ENCODE measurements at places on chromosomes 2 and 18.

- DNase-seq, result no peak
Observed at GRCh38 chr2:36380624-36381481, 25.3 kb downstream of the CRIM1 start.

- no peak for DNase-seq
Observed at GRCh38 chr2:128497461-128497860, 178.8 kb upstream of the HS6ST1 start.

- no peak for DNase-seq
Observed at GRCh38 chr2:170157025-170157684, 20.8 kb upstream of the MYO3B start.

GRCh38 chr2:230439590-230439989 is 23.6 kb downstream of the SP100 start:
- no peak for DNase-seq

DNA sequence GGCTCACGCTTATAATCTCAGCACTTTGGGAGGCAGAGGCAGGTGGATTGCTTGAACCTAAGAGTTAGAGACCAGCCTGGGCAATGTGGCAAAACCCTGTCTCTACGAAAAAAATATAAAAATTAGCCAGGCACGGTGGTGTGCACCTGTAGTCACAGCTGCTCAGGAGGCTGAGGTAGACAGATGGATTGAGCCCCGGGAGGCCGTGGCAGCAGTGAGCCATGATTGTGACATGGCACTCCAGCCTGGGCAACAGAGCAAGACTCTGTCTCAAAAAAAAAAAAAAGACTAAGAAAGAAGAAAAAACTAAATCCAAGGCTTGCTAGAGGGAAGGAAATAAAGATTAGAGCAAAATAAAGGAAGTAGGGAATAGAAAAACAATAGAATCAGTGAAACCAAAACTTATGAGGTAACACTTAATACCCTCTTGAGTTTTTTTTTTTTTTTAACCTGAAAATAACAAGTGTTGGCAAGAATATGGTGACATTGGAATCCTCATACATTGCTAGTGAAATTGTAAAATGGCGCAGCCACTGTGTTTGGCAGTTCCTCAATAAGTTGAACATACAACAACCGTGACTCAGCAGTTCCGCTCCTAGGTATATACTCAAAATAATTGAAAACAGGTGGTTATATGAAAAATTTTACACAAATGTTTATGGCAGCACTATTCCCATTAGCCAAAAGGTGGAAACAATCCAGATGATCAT is 85.2 kb downstream of the EML4 start:
- DNase-seq, result no peak

DNA sequence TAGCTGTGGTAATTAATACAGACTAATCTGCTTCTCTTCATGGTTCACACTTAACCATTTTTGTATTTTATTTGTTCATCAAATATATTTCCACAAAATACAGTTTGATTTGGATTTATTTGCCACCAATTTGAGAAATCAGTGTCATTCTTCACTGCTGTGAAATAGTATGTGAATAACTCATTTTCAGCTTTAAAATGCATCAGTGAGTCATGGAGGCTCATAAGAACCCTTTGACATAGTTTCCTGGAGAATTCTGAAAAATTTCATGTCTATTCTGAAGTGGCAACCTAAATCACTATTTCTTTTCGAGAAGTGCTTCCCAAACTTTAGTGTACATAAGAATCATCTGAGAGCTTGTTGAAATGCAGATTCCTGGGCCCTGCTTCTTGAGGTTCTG is 1026.7 kb upstream of the ACVR2A start:
- no peak for DNase-seq

- no peak for DNase-seq
Observed at GRCh38 chr2:145168091-145168490, 648.2 kb upstream of the ZEB2 start.

- DNase-seq, result no peak
Observed at GRCh38 chr2:196166876-196167275, 4.5 kb downstream of the STK17B start.

DNA sequence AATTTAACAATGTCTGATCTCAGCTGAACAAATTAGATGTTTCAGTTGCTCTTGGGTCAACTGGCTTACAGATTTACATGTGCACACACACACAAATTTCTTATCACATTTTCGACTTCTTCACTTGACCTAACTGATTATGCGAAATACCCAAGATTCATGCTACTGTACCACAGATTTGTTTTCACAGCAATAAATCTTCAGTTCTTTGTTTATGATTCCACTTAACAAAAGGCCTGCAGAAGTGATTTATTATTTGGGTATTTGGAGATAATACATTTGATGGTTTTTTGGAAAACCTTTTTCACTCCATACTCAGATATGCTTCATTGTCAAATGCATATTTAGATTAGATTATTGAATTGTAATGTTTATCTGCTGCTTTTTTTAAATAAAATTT is 129.0 kb downstream of the GALNT1 start:
- no peak for DNase-seq

- no peak for DNase-seq
Observed at GRCh38 chr2:138035608-138036217, 71.4 kb downstream of the HNMT start.

GRCh38 chr2:28449126-28449487 is 46.8 kb upstream of the PLB1 start:
- DNase-seq, result no peak

DNA sequence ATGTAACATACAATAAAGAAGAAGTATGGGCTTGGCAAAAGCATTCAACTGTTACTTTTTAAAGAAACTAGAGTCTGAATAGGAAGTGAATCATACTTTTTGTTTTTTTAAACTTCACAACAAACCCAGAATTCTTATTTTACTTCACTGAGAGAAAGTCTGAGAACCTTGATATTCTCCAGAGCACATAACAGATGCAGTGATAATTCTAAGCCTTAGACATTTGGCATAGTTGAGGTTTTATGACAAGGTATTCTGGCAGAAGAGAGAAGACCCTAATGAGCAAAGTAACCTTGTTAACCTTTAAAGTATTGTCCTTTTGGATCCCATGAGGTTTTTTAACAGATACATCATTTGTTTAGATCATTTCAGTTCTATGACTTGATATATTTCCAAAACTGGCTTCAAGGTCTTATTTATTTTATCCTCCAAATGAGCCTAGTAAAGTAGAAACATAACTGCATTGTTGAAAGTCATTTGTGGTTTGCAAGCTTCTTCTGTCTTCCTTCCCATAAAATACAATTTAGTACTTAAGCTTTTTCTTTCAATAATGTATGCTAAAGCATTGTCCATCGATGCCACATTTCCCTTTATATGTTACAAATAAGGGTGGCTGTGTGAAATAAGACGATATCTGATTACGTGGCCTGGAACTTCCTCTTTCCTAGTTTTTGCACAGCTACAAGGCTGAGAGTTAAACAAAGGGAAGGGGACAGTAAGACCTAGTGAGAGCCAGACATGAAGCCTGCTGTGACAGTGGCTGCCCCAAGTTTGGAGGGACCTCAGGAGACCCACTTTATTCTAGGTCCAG is 86.1 kb upstream of the ITPRID2 start:
- DNase-seq, result no peak

GRCh38 chr2:220736778-220737177 is 835.3 kb downstream of the EPHA4 start:
- no peak for DNase-seq

DNA sequence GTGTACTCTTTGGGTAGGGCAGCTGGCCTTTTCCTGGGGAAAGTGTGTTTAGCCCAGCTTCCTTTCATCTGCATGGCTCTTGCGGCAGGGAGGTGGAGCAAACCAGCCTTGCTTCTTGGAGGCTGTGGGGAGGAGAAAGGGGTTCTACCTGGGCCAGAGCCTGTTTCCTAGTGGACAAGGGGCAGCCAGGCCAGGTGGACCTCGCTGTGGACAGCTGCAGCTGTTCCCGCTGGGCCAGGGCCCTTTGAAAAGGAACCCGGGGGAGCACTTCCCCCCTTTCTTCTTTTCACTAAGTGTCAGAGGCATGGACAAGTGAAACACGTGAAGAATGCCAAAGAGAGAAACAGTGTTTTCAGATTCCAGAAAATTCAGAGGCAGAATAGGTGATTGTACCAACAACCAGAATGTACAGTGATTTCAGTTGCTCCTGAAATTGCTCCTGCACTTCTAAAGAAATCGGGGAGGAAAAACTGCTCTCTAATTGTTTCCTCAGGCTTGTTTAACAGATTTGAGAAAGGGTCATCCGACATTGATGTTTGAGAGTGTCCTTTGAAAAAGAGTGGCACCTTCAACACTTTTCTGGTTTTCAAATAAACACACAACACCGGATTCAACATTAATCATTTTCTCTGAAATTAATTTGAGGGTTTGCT is 3.9 kb downstream of the GLI2 start:
- DNase-seq, result no peak

GRCh38 chr2:150167711-150168110 is 319.8 kb downstream of the RND3 start:
- DNase-seq, result no peak

GRCh38 chr2:17228461-17228860 is 289.8 kb downstream of the RAD51AP2 start:
- DNase-seq, result no peak

GRCh38 chr2:196242131-196242620 is 70.8 kb upstream of the STK17B start:
- no peak for DNase-seq

DNA sequence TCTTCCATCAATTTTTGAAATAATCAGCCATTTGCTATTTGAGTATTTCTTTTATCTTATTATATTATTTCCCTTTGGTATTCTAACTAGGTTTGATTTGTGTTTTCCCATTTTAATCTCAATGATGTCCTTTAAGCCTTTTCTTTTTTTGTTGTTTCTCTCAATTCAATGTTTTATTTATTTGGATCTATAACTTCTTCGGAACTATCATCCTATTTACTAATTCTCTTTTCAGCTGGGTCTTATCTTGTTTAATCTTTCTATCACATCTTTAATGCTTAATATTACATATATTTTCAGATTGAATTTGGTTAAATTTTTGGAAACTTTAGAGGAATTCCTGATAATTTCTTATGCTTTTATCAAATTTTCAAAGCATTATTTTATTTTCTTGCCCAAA is 448.3 kb downstream of the SOX11 start:
- no peak for DNase-seq

DNA sequence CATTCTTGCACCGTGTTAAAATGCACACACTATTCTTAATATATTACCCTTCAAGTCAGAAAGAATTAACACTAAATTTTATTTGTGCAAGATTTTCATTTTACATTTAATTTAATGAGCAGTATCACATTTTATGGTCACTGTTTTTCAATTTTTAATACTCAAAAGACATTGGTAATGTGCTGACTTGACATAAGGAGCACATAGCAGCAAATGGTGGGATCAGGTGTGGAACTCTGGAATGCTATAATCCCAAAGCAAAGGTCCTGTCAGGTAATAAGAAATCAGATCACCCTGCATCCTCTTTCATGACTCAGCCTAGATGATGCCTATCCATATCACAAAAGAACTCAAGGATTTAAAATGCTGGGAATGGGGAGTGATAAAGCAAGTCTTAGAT is 55.6 kb upstream of the SPAG16 start:
- no peak for DNase-seq

DNA sequence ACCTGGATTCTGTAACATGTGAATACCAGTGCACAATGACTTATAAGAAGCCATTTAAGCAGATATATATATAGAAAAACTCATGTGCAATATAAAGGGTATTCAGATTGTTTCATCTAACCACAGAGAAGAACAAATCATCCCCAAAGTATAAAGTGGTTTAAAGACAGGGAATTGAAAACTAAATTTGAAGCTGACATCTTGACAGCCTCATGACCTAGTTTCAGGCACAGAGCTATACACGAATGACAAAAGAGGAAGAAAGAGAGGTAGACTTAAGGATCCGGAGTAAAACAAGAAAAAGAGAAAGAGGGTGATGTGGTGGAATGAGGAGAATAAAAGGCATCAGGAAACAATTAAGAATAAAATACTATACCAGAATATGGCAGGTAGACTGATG is 194.5 kb downstream of the EPHA4 start:
- no peak for DNase-seq

DNA sequence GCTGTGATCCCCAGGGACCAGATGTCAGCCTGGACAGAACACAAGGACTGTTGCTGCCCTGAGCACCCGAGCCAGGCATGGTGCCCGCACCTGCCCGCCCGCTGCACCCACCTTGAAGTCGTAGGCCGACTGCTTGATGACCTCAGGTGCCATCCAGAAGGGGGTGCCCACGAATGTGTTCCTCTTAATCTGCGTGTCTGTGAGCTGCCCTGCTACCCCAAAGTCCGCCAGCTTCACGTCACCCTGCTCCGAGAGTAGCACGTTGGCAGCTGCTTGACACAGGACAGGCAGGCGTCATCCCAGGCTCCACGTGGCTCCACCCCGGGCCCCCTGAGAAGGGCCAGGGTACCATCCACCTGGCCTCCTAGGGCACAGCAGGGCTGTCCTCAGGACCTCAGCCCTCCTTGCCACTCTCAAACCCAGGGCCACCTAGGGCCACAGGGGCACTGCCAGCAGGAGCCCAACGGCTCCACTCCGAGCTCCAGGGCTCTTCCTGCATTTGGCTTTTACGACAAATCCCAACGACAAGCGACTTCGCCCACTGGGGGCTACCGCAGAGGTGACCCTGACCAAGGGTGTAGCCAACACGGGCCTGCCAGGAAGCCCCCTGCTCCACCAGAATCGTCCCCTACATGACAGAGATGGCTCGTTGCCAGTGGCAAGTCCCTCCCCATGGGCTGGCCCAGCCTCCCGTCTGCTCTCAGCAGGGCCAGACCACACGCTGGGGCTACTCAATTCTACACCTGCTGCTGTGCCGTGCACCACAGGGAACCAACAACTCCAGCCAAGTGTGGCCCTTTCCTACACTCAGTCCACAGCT is 9.0 kb downstream of the STK25 start:
- no peak for DNase-seq

- DNase-seq, result no peak
Observed at GRCh38 chr2:31388736-31389135, 25.8 kb downstream of the XDH start.

DNA sequence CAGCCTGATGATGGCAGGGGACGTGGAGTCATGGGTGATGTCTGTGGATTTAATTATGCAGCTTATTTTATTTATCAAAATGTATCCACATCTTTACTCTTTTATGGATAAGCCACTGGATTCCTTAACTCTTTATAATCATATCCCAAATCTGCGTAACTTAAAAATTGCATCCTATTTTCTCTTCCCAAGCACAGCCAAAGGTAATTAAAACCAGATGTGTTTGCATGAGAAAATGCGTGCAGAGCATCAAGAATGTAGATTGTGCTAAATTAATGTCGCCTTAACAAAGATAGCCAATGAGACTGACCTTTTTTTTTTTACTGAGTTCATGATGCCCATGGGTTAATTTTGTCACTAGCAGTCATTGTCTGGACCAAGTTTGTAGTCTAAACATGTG is 10.0 kb downstream of the SH3RF3 start:
- no peak for DNase-seq

- no peak for DNase-seq
Observed at GRCh38 chr2:38596229-38596628, 6.5 kb downstream of the HNRNPLL start.

GRCh38 chr2:126736133-126736874 is 80.3 kb downstream of the GYPC start:
- DNase-seq, result no peak

GRCh38 chr2:111973701-111974100 is 75.3 kb downstream of the MERTK start:
- DNase-seq, result no peak

- DNase-seq, result no peak
Observed at GRCh38 chr2:155377266-155377680, 678.8 kb downstream of the KCNJ3 start.

- no peak for DNase-seq
Observed at GRCh38 chr18:23725827-23726661, 36.8 kb downstream of the LAMA3 start.

- no peak for DNase-seq
Observed at GRCh38 chr2:163191372-163191771, 352.8 kb upstream of the KCNH7 start.

GRCh38 chr18:7764405-7764804 is 197.3 kb downstream of the PTPRM start:
- DNase-seq, result no peak
